Kidney epithelial cell (primary cell): ENCODE measurements at places on chromosomes 13 and 19.

- DNase-seq, result no peak
Observed at GRCh38 chr13:50457415-50458393, 385.8 kb downstream of the DLEU7 start.

DNA sequence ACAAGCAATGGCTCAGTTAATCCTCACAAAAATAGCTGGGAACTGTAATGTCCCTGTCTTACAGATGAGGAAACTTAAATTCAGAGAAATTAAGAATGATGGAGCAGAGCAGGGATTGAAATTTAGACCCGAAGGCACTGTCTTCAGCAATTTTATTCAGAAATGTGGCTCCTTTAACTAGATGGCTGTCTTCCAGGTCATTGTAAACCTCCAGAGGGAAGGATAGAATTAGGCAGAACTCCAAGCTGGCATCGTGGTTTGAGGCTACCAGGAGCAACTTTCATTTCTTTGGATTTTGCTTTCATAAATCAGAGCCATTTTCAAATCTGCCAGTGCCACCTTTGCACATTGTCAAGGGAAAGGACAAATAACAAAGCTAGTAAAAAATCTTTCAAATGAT is 339.0 kb downstream of the DCT start:
- DNase-seq, result no peak

- DNase-seq, result no peak
Observed at GRCh38 chr13:102369302-102369701, 32.5 kb downstream of the FGF14 start.

DNA sequence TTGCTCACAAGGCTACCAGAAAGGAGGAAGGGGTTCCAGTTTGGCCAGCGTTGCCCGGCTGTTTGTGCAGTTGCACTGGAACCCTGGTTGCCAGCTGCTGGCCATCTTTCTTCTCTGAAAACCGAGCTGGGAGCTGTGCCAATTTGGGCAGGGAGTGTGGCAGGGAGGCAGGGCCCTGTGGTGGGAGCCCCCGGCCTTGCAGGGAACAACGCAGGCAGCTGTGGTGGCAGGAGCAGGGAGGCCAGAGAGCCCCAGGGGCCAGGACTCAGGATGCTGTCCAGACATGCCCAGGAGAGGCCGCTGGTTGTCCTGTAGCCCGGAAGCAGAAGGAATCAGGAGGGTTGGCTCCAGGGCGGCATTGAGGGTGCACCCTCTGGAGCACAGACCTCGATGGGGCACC is 4.8 kb downstream of the KMT5C start:
- no peak for DNase-seq

DNA sequence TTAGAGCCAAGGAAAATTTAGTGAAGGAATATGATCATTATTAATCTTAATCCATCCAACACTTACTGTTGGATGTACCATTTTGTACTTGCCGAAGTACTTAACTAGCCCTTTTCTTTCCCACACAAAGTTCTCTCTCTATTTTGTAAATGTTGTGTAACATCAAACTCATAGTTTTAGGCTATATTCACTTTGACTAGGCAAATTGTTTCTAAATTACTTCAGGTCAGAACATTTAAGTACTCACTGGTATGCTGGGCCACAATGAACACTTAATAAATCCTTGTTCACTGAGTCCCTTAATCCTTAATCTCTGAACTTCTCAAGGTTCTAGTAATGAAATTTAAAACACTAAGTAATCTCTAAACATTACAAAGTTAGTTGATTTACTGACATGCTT is 49.3 kb upstream of the EEF1AKMT1 start:
- DNase-seq, result no peak

- DNase-seq, result no peak
Observed at GRCh38 chr13:34708566-34709313, 233.3 kb upstream of the NBEA start.

- peak; percentile 91 for DNase-seq
Observed at GRCh38 chr19:17135001-17135853, 59.6 kb downstream of the MYO9B start.
